ENCODE measurements at places on chromosomes 5 and 9.

DNA sequence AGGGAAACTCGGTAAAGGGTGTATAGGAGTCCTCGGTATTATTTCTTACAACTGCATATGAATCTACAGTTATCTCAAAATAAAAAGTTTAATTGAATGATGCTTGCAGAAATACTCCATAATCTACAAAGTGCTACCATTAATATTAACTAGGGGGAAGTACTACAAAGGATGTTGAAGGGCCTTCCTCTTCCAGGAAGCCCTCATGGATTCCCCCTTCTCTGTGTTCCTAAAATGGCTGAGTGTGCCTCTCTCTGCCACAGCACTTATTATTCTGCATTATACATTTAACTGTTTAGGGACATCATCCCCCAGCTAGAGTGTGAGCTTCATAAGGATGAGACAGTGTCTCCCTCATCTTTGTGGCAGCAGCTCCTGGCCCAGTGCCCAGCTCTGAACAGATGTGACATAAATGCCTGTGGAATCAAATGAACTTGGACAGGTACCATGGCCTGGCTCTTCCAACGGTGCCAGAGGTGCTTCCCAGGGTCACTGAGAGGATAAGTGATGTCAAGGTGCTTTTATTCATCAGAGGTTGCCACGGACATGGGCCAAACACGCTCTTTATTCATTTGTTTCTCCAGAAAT, 99.5 kb downstream of the PAX5 start:
- no peak for DNase-seq

- DNase-seq, result no peak
Observed at GRCh38 chr5:78060421-78060820, 234.1 kb downstream of the AP3B1 start.

GRCh38 chr5:146675636-146676035, 159.6 kb upstream of the GPR151 start:
- no peak for DNase-seq

DNA sequence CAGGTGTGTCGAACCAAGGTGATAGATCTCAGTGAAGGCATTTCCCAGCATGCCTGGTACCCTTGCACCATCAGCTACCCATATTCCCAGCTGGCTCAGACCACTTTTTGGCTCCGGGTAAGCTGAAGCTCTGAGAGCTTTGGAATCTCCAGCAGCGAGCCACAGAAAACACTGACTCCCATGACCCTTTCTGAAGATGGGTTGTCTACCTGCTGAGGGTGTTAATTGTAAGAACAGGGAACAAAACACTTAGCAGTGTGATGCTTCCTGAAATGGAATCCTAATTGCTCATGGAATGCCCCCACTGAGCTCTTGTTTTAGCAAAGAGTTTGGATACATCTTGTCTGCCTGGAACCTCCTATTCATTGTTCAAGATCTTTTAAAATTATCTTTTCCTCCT, 177.7 kb downstream of the PAPPA start:
- no peak for DNase-seq

DNA sequence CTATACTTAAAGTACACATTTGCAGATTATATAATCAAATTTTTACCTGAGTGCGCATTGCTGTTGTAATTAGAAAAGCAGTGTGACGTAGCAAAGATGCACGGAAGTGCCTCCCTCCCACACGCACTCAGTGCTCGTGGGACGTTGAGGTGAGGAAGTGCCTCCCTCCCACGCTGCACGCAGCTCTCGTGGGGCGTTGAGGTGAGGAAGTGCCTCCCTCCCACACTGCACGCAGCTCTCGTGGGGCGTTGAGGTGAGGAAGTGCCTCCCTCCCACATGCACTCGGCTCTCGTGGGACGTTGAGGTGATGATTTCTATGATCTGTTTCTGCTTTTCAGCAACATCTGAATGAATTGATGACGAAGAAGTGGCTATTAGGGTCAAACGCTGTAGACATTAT, 21.0 kb downstream of the EXOC3 start:
- DNase-seq, result peak; percentile 34

DNA sequence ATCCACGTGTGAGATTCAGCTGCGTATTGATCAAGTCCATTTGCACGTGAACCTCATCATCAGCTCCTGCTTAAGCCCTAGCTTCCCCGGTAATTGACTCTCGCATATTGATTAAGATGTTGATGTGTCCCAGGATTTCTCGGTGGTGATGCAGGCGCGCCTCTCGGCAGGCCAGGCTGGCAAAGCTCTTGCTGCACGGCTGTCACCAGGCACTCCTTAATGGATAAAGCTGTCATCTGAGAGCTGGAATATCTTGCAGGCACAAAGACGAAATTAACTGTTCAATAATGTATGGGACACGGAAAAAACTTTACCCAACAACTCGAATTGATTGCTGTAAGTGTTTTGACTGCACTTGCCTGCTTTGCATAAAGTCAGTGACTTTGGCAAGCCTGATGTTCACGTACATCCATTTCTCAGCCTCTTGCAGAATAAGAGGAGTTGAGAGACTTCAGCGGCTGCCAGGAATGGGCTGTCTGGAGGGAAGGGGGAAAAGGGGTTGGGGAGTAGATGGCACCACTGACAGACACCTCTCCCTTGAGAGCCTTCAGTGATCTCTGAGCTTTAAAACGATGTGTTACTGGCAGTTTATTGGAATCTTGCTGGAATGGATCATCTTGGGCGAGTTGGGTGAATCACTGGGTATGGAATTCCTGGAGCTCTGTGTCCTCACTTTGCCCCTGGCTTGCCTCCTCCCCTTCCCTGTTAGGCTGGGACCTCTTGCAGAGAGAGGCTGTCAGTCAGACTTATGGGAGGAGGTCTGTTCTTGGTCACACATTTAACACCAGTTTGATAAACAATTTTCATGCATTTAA, 650.3 kb downstream of the CCDC171 start:
- no peak for DNase-seq

- DNase-seq, result no peak
Observed at GRCh38 chr5:35908228-35908627, 30.2 kb downstream of the CAPSL start.

GRCh38 chr9:91572044-91572443, 148.4 kb upstream of the NFIL3 start:
- no peak for DNase-seq

- no peak for DNase-seq
Observed at GRCh38 chr9:125492719-125493118, 214.3 kb downstream of the MAPKAP1 start.

DNA sequence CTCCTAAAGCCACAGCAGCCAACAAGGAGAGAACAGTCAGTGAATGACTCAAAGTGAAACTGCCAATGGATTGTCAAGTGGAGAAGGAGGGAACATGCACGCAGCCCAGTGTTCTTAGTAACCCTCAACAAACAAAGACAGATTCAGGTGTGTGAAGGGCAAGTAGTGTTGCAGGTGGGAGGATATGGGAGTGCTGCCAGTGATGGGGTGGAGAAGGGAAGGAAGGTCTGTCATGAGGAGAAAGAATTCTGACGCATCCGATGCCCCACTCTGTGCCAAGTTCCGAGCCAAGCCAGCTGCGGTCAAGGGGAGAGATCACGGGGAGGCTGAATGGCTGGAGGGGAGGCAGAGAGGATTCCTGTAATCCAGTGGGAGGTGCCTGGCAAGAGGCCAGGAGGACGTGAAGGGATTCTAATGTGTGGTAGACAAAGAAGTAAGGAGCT, 56.5 kb downstream of the CAST start:
- no peak for DNase-seq

DNA sequence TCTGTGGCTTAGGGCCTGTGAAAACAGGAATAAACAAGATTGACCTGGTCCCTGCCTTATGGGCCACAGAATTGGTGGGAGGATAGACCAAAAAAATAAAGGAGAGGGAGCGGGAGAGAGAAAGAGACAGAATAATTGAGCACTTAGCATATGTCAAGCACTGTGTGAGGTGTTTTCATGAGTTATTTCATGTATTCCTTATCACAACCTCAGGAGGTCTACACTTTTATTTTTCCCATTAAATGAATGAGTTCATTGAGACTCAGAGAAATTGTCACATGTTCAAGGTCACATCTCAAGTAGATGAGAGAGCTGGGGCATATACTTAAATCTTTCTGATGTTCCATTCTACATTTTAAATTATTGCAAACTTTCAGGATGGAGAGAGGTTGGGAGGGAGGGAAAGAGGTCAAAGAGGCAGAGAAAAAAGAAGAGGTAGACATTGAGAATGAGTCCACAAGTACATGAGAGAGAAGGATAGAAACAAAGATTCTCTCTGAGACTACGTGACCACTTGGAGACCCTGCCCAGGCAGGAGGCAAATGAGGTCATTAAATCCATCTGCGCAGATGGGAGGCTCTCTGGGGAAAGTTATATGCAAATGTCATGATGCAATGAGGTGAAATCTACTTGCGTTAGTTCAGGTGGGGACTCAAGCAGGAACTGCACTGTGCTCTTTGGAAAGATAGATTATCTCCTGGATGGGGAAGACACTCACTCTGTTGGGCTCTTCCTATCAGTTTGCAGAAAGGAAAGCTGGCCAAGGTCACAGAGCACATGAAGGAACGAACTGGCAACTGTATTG, 241.5 kb downstream of the PAPPA start:
- DNase-seq, result no peak

DNA sequence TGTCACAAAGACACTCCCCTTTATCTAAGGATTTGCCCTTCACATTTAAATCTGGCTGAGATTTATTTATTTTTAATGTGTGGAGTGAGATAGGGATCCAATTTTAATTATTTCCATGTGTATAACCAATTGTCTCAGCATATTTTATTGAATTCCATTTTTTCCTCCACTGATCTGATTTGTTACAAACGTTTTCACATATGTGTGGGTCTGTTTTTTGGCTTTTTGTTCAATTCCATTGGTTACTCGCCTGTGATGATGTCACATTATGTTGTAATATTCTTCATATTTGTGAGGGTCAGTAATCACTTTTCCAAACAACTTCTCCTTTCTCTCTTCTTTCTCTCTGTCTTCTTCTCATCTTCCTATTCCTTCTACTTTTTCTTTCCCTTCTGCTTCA, 278.3 kb upstream of the RFX3 start:
- no peak for DNase-seq

DNA sequence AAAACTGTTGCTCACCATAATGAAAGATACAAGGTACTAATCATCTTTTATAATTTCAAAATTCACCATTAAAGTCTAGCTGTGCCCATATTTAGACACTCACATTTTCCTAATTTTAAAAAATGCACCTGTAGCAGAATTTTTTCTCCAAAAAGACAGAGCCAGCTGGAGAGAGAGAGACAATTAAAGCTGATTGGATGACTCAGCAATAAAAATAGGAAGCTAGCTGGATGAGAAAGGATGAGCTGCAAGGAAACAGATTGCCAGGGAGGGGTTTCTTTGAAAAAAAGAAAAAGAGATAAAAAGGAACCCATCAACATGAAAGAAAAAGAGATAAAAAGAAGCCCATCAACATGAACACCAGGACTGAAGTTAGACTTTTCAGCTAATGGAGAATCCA, 73.8 kb downstream of the HCN1 start:
- no peak for DNase-seq

DNA sequence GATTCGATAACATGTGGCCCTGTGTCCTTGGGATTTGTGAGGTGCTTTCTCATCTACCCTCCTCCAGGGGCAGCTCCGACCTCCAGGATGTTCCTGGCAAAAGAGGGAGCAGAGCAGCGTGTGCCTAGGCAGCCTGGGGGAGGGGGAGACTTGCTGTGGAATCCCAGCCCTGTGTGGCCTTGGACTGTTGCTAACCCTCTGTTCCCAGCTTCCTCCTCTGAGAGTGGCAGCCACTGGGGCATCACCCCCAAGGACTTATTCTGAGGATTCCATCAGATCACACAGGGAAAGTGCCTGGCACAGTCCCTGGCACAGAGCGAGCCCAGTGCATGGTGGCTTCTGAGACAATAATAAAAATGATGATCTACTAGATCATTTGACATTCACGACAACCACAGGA, 265.1 kb upstream of the MVB12B start:
- no peak for DNase-seq

- DNase-seq, result no peak
Observed at GRCh38 chr5:148708854-148709253, 54.5 kb upstream of the HTR4 start.

- no peak for DNase-seq
Observed at GRCh38 chr5:185095-186070, 5.9 kb upstream of the LRRC14B start.

DNA sequence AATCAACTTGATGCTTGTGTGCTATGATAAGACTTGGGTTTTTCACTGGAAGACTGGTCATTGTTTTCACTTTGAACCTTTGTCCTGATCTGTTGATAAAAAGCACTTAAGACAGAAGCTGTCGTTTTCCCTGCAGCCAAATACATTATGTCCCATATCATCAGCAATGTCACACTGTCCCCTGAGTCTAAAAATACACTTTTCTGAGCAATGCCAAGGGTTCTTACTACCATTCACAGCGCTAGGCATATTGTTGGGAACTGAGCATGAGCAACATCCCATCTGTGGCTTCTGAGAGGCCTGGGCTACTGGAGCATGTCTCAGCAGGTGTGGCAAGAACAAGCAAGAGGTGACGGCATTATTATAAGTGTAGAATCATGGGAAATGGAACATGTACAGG, 81.8 kb downstream of the SEMA6A start:
- no peak for DNase-seq

GRCh38 chr5:127011153-127011552, 19.2 kb downstream of the MARCHF3 start:
- no peak for DNase-seq

DNA sequence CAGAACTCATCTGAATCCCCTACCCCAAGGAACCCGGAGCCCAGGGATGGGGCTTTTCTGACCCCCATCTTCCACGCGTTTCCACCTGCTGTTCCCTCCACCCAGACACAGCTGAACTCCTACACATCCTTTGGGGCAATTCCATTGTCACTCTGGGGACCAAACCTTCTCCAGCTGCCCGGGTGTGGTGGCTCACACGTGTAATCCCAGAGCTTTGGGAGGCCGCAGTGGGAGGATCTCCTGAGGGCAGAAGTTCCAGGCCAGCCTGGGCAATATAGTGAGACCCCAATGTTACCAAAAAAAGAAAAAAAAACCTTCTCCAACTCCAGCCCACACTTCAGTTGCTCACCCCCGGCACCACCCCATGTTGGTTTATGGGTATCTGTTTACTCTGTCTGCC, 8.1 kb downstream of the EPB41L4B start:
- no peak for DNase-seq

GRCh38 chr5:1642621-1643061, 118.9 kb upstream of the LPCAT1 start:
- no peak for DNase-seq

GRCh38 chr5:159921721-159922120, 5.4 kb downstream of the ADRA1B start:
- no peak for DNase-seq

GRCh38 chr5:171827162-171827561, 41.5 kb downstream of the SMIM23 start:
- DNase-seq, result no peak

- DNase-seq, result no peak
Observed at GRCh38 chr5:56910210-56910965, 992 bp downstream of the SETD9 start.

- DNase-seq, result no peak
Observed at GRCh38 chr5:139138109-139138508, 60.1 kb downstream of the SIL1 start.

- DNase-seq, result no peak
Observed at GRCh38 chr9:24582146-24583126, 36.7 kb upstream of the IZUMO3 start.

- no peak for DNase-seq
Observed at GRCh38 chr5:169647566-169647965, 10.5 kb downstream of the DOCK2 start.

GRCh38 chr9:121674017-121674416, 22.6 kb downstream of the DAB2IP start:
- no peak for DNase-seq

GRCh38 chr5:128315671-128316070, 222.4 kb downstream of the FBN2 start:
- no peak for DNase-seq

GRCh38 chr9:118414676-118415075, 710.5 kb downstream of the TLR4 start:
- no peak for DNase-seq

- DNase-seq, result no peak
Observed at GRCh38 chr5:81759632-81760005, 8.7 kb upstream of the SSBP2 start.
